ENCODE measurements at places on chromosomes 12 and 14.

- no peak for DNase-seq
Measured at GRCh38 chr14:73245480-73246325, 8.4 kb downstream of the PAPLN start.

DNA sequence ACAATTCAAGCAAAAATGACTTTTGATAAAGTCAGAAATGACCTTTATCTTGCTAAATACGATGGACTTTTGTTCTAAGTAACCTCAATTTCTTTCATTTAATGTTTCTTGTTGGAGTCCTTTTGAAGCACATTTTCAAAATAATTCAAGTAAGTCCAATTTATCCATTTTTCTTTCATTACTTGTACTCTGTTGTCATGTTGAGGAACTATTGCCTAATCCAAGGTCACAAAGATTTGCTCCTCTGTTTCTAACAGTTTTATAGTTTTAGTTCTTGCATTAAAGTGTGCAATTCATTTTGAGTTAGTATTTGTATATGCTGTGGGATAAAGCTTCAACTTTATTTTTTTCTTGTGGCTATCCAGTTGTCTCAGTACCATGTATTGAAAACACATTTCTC, 66.7 kb downstream of the CCER1 start:
- no peak for DNase-seq

- DNase-seq: peak; percentile 45
Measured at GRCh38 chr12:79690142-79690637, 574 bp downstream of the PAWR start.

GRCh38 chr12:65444996-65445395, 166.5 kb downstream of the MSRB3 start:
- DNase-seq: no peak

- peak; percentile 50 for DNase-seq
Measured at GRCh38 chr12:107320033-107320928, 226.9 kb upstream of the CRY1 start.

DNA sequence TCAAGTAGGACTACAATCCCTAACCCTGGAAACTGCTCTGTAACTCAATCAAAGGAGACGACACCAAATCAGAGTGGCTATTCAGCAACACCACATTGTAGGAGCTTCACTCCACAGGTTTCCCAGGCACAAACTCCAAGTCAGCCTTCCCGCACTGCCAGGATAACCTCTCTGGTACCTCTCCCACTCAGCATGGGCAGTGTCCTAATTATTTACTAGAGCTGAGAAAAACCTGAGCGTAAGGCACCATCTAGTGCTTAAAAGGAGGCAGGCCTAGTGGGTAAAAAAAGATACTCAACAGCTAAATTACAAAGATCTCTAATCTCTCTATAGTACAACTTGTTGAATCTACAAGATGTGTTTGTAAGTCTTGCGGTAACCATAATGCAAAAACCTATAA, 36.1 kb downstream of the PARP11 start:
- no peak for DNase-seq

- DNase-seq: no peak
Measured at GRCh38 chr14:85040046-85040685, 489.8 kb upstream of the FLRT2 start.

DNA sequence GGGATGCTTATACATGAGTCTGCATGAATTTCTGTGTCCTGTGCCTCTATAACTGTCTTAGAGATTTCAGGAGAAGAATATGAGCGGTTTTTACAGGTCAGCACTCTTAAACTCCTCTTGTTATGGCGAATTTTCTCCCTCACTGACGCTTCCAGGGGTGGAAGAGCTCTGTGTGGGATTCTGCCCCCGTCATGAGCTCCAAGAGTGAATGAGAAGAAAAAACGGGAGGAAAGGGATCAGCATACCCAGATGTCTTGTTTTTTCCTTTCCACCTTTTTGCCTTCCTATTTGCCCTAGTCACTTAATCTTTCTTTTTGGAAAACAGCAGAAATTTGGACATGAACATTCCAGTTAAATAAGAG, 651 bp downstream of the PFKM start:
- DNase-seq: no peak

DNA sequence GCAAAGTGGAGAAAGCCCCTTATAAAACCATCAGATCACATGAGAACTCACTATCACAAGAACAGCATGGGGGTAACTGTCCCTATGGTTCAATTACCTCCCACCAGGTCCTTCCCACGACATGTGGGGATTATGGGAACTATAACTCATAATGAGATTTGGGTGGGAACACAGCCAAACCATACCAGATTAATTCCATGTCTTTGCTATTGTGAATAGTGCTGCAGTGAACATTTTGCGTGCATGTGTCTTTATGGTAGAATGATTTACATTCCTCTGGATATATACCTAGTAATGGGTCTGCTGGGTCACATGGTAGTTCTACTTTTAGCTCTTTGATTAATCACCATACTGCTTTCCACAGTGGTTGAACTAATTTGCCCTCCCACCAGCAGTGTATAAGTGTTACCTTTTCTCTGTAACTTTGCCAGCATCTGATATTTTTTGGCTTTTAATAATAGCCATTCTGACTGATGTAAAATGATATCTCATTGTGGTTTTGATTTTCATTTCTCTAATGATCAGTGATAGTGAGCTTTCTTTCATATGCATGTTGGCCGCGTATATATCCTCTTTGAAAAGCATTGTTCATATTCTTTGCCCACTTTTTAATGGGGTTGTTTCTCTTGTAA, 29.7 kb upstream of the SAV1 start:
- DNase-seq: no peak

DNA sequence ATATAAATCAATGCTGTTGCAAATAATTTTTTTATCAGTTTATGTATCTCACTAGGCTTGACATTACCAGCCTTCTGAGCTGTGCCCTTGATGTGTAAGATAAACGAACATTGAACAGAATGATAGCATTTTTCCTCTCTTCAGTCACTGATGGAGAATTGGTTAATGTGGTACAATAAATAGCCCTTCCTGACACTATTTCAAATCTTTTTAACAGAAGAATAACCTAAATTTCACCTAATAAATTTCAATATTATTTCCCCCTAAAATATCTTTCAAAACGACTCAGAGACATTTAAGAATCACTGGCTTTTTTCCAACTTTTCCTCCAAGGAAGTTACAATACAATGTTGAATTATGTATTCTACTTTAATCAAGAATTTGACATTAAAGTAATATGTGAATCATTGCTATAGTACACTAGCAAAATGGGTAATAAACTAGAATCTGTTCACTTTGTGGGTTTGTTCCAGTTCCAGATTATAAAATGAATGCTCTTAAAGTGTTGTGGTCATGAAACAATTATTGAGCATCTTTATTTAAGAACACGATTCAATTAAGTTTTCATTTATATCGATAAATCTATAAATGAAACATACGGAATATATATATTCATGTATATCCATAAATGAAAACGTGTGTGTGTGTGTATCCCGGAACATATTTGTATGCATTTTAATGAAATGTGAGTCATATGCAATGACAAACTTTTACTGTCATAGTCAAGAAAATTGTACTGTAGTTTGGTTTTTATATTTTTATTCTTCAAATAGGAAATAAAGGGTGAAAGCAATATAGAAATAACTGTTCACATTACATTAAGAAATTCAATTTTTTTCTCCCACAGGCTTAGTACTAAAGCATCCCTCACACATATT, 2.5 kb upstream of the ATP2B1 start:
- no peak for DNase-seq

DNA sequence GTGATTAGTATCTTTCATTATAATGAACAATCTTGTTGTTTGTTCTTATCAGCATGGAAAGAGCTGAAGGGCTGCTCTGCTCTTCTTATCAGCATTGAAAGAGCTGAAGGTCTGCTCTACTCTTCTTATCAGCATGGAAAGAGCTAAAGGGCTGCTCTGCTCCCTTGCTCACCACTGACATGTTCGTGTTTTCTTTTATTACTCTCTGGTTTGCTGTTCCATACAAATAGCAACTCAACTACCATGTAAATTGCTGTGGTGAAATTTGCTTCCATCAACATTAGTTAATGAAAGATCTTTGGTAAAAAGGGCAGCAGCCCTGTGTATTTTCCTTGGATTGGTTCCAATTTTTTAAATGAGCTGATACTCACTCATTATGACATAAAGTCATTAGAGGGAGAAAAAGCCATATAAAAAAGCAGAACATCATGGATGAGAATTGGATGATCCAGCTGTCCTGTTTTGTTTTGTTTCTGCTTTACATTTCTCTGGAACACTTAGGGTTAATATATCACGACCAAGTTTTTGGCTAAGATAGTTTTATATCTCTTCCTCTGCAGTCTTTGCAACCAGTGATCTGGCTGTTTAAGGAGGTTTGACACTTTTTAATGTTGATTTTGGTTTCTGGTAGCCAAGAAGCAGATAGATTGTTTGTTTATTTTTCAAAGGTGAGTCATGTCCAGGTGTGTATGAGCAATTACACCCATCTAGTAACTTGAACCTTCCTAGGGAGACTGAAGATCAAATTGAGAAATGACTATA, 356.6 kb downstream of the CEP128 start:
- no peak for DNase-seq

GRCh38 chr12:44059476-44059875, 223.6 kb downstream of the TMEM117 start:
- no peak for DNase-seq

GRCh38 chr14:33934043-33934750, 16.7 kb downstream of the EGLN3 start:
- DNase-seq: no peak

GRCh38 chr12:118332511-118332910, 40.2 kb downstream of the TAOK3 start:
- DNase-seq: no peak
